Mucosa of gallbladder (tissue), 1 donor: ENCODE measurements at places on chromosomes 5 and 9. TPM values are rescaled to one million over a fixed set of nuclear protein-coding genes. Genes with fewer than 3 reads are reported as not detected.

- DNase-seq: no peak
Measured at GRCh38 chr5:64229163-64229774, 63.6 kb downstream of the RNF180 start.

- no peak for DNase-seq
Measured at GRCh38 chr5:108521011-108521700, 139.3 kb upstream of the FBXL17 start.

GRCh38 chr5:7578071-7578470 is 182.1 kb downstream of the ADCY2 start:
- DNase-seq: no peak

DNA sequence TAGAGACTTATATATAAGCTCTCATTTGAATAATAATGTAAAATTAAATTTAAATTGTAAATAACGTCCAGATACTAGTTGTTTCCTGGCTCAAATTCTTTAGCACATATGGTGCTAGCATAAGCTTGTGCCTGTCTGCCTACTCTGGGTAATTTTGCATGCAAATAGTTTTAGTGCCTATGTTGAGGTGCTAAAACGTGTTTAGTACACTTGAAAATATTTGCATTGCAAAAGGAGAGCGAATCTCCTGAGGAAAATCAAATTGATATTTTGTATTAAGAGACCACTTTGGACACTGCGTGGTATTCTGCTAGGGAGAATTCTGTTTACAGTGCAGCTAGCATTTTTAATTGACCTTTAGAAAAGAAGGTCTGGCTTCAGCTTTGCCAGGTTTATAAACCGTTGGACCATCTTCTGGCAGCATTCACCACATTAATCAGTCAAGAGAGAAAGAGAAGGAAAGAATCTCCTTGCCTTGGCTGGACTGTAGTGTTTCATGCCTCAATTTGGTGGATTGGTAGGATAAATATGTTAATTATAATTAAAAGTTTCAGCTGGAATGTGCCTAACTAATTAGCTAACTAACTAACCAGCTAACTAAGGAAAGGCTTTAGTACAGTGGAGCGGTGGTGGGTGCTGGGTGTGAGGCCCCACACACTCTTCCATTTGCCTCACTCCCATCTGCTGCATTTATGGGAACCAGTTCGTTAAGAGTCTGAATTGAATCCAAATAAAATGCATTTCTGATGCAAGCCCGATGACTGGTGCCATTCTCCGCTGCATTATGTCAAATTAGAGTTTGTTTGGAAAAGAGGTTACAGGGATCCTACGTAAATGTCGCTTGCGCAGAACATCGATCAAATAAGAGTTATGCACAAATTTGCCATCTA is 150.1 kb upstream of the MPDZ start:
- DNase-seq: no peak

Gene ITK
- total RNA-seq: 6.0 TPM
